Stimulated activated CD4-positive, alpha-beta T cell treated with anti-CD3 and anti-CD28 coated beads, Interleukin-1b, Interleukin-23, amount 100 ng/mL, for 24 hours (primary cell): ENCODE measurements at places on chromosomes 7 and 10.

DNA sequence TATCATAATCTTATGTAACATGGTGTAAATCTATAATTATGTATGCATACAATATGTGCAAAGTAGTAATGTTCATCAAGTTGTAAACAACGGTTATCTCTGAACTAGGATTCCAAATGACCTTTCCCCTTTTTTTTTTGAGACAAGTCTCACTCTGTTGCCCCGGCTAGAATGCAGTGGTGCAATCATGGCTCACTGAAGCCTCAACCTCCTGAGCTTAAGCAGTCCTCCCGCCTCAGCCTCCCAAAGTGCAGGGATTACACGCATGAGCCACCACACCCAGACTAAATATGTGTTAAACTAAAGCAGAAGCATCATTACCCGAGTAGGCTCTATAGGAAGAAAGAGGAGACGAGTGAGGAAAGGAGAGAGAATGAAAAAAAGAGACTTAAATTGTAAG lies 7.8 kb upstream of the KMT2C start:
- DNase-seq: no peak

GRCh38 chr7:15801041-15801440 lies 114.6 kb upstream of the MEOX2 start:
- no peak for DNase-seq

GRCh38 chr7:157079116-157079515 lies 59.6 kb upstream of the UBE3C start:
- no peak for DNase-seq

GRCh38 chr7:50508471-50508943 lies 56.7 kb downstream of the DDC start:
- DNase-seq: no peak

GRCh38 chr10:49183596-49184542 lies 4.3 kb downstream of the TMEM273 start:
- DNase-seq: no peak
